ENCODE measurements at places on chromosomes 1 and 21. TPM values are rescaled to one million over a fixed set of nuclear protein-coding genes. Genes with fewer than 3 reads are reported as not detected.

DNA sequence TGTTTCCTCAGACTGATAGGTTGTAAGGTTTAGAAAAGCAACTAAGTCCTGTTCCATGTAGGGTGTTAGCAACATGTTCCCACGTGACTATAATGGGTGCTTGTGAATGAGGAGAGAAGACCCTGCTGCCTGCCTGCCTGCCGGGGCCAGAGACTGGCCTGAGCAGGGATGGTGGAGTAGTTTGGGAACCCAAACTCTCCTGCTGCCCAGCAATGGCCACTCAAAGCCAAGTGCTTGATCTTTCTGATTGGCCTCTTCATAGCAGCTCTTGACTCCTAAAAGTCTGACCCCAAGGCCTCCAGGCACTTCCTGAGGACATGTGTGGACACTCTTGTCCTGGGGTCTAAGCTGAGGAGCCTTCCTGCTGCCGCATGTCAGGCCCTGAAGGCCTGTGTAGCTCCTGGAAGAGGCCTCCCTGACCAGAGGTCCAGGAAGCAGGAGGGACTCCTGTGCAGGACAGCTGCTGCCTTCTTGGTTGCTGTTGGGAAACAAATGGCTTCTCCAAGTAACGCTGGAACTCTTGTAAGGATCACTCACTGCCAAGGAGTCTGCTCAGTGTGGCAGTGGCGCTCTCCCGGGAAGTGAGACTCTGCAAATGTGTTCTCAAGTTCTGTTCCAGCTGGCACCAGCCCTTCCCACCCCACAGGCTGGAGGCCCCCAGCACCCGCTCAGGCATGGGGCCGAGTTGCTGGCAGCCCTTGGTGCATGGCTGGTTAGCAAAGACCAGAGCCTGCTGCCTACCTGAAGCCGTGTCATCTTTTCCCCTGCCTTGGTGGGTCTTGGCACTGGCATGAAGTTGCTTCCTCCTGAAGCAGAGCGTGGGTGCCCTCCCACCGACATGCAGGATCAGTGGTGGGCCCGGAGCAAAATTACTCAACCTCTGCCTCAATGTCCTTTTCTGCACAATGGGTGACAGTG lies 35.5 kb downstream of the MAN1C1 start:
- H3K36me3 ChIP-seq, result no peaks in the 10 kb centered on the region
- H3K4me1 ChIP-seq, result peaks cover 11% of the 10 kb centered on the region
- no peak overlapping the region for H3K27ac ChIP-seq

GRCh38 chr1:90964444-90965035 lies 57.3 kb downstream of the ZNF644 start:
- peaks cover 38% of the 10 kb centered on the region for H3K4me1 ChIP-seq
- no peak overlapping the region for H3K27ac ChIP-seq
- no peak overlapping the region for H3K4me3 ChIP-seq
- H3K36me3 ChIP-seq, result no peaks in the 10 kb centered on the region
- no peaks in the 10 kb centered on the region for H3K27me3 ChIP-seq
- no peak for DNase-seq

GRCh38 chr1:157000686-157001085 lies 44.9 kb downstream of the ARHGEF11 start:
- H3K27me3 ChIP-seq, result peaks cover 8% of the 10 kb centered on the region
- H3K4me1 ChIP-seq, result no peaks in the 10 kb centered on the region
- no peak overlapping the region for H3K27ac ChIP-seq

DNA sequence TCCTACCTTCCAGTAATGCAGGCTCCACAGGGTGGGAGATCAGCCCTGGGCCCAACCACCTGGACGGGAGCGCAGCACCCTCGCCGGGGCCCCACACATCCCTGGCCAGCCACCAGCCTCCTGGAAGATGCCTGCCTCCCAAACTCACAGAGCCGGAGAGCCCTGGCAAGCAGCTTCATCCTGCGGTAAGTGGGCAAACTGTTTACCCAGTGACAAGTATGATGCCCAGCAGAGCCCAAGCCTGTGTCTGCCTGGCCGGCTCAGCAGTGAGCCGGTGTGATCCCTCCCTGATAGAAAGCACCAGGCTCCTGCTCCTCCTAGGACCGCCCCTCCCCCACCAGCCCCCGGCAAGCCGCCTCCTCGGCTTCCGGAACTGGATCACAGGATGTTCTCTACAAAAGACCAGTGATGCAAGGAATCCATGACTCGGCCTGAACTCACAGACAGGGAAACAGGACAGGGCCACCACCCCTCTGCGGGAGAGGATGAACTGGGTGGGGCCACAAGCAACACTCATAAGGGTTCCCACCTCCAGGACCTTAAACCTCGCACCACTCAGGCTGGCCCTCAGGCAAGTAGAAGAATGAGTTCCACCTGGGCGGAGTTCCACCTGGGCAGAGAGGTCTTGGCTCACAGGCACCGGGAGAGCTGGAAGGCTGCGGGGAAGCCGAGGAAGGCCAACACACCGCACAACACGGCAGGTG lies 7.9 kb downstream of the ACOT7 start:
- H3K27me3 ChIP-seq, result no peaks in the 10 kb centered on the region
- no peaks in the 10 kb centered on the region for H3K4me1 ChIP-seq
- DNase-seq, result no peak
- H3K36me3 ChIP-seq, result no peaks in the 10 kb centered on the region

DNA sequence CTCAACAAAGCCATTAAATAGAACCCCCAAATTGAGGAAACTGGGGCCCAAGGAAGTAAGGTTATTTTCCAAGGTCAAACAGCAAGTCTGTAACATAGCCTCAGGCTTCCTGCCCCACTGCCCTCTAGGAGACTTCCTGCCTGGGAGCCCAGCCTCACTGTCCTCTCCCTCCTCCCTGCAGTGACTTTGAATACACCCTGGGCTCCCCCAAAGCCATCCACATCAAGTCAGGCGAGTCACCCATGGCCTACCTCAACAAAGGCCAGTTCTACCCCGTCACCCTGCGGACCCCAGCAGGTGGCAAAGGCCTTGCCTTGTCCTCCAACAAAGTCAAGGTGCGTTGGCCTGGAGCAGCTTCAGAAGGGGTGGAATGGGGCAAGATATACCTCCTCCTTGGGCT lies 18.3 kb downstream of the GRHL3 start:
- H3K27me3 ChIP-seq, result no peaks in the 10 kb centered on the region
- no peaks in the 10 kb centered on the region for H3K4me1 ChIP-seq
- H3K27ac ChIP-seq, result no peak overlapping the region

DNA sequence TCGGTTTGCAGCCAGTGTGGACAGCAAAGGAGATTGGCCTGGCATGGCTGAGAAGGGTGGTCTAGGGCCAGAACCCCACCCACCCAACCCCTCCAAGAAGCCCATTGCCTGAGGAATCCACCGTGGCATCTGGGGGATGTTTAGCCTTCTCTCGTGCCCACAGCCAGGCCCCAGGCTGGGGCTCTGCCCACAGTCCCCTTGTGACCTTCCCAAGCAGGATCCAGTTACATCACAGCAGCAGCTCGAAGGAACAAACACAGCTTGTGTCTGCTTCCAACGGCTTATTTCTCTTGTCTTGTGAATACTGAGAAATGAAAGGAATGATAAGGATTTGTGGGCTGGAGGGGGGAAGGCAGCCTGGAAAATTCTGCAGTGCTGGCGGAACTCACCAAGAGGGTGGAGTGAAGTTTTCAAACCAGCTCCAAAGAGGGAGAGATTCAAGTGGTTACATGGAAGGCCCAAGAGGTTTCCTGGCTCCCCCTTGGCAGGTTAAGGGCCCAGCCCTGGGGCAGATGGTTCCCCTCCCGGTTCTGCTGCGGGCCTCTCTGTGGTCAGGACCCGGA lies 61.6 kb downstream of the DHRS3 start:
- no peaks in the 10 kb centered on the region for H3K4me1 ChIP-seq
- H3K4me3 ChIP-seq, result no peak overlapping the region
- no peaks in the 10 kb centered on the region for H3K27me3 ChIP-seq
- H3K36me3 ChIP-seq, result no peaks in the 10 kb centered on the region

DNA sequence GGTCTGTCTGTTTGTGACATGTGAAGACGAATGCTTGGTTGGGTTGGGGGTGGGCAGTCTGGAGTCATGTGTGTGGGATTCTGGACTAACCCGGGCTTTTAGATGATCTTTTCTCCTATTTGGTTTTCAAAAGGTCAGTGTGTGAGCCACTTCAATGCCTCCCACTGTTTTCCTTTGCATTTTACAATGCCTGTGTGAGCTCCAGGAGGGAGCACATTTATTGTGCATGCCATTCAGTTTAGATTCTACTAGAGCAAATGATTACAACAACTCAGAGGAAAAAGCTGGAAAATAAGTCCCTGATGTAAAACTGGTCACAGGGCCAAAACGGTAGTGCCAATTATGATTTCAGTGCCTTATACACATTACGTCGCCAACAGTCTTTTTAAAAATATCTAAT lies 90.9 kb downstream of the LYPLAL1 start:
- DNase-seq, result no peak
- H3K27ac ChIP-seq, result no peak overlapping the region
- no peaks in the 10 kb centered on the region for H3K4me1 ChIP-seq

- DNase-seq, result no peak
- H3K36me3 ChIP-seq, result no peaks in the 10 kb centered on the region
- no peak overlapping the region for H3K4me3 ChIP-seq
- peaks cover 13% of the 10 kb centered on the region for H3K4me1 ChIP-seq
- no peaks in the 10 kb centered on the region for H3K27me3 ChIP-seq
Observed at GRCh38 chr1:2502661-2503553, 23.5 kb downstream of the PANK4 start.

DNA sequence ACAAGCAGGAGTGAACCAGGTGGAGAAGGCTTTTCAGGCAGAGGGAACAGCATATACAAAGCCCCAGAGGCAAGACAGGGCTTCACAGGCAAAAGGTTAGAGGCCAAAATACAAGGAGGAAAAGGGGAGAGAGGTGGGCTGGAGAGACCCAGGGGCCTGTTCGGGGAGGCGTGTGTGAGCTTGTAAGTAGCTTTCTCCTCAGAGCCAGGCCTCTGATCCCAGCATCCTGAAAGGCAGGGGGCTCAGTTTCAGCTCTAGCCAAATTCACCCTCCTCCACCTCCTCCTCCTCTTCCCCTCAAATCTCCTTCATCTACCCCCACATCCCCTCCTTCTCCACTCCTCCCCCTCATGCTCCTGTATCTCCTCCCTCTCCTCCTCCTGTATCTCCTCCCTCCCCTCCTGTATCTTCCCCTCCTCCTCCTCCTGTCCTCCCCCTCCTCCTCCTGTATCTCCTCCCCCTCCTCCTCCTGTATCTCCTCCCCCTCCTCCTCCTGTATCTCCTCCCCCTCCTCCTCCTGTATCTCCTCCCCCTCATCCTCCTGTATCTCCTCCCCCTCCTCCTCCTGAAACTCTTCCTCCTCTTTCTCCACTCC lies 148.6 kb downstream of the ST6GALNAC5 start:
- no peaks in the 10 kb centered on the region for H3K36me3 ChIP-seq
- no peaks in the 10 kb centered on the region for H3K27me3 ChIP-seq
- DNase-seq, result no peak
- no peak overlapping the region for H3K27ac ChIP-seq
- no peak overlapping the region for H3K4me3 ChIP-seq

DNA sequence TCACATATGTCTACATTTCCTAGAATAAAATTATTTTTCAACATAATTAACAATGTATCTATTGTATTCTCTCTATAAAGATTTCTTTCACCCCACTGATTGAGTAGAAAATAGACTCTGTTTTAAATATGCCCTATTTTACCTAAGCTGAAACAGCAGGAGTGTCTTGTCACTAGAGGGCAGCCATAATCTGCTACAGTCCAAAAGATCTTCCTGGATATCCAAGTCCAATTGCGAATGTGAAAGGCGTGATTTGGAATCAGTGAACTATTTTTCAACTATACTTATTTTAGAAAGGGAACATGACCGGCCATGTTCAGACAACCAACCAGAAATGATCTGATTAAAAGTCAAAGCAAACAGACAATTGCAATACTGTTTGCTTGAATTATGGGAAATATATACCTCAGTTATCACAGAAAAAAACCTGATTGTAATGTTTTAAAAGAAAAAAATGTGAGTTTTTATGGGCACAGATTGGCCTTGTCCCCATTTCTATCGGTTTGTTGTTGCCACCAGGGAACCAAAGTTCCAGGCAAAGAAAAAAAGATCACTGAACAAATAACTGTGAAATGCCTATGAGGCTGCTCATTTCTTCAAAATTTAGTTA lies 1211.0 kb upstream of the ADGRL4 start:
- no peaks in the 10 kb centered on the region for H3K36me3 ChIP-seq
- DNase-seq, result no peak
- no peaks in the 10 kb centered on the region for H3K4me1 ChIP-seq
- no peaks in the 10 kb centered on the region for H3K27me3 ChIP-seq

DNA sequence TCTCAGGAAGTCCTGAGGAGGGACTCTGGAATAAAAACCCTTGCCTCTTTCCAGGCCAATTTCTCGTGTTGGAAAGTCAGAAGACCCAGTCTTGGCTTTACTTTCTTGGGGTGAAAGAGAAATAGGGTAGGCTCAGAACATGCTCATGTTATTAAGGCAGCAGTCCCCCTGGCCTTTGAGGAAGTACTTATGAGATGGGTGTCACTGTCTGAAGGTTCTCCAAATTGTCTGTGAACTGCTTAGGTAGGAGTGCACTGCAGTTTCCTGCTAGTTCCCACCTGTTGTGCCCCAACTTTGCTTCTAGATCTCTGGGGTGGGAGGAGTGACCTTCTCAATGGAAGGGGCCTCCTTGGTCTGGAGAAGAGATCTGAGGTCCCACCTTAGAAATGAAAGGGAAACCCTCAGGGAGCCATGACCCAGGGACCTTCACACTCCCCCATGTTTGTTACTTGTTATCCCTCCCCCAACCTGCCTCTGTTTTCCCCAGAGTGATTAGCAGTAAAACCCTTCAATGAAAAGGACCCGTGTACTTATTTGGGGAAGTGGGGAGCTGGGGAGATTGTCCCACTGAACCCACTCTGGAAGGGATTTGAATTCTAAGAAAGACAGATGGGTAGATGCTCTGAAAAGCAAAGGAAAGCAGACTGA lies 5.7 kb downstream of the ZNF691 start:
- no peaks in the 10 kb centered on the region for H3K27me3 ChIP-seq
- H3K36me3 ChIP-seq, result peaks cover 25% of the 10 kb centered on the region
- peaks cover 36% of the 10 kb centered on the region for H3K4me1 ChIP-seq
- DNase-seq, result no peak

GRCh38 chr1:165641231-165641987 lies 10.4 kb downstream of the MGST3 start:
- no peak for DNase-seq
- no peaks in the 10 kb centered on the region for H3K27me3 ChIP-seq
- H3K4me3 ChIP-seq, result no peak overlapping the region

DNA sequence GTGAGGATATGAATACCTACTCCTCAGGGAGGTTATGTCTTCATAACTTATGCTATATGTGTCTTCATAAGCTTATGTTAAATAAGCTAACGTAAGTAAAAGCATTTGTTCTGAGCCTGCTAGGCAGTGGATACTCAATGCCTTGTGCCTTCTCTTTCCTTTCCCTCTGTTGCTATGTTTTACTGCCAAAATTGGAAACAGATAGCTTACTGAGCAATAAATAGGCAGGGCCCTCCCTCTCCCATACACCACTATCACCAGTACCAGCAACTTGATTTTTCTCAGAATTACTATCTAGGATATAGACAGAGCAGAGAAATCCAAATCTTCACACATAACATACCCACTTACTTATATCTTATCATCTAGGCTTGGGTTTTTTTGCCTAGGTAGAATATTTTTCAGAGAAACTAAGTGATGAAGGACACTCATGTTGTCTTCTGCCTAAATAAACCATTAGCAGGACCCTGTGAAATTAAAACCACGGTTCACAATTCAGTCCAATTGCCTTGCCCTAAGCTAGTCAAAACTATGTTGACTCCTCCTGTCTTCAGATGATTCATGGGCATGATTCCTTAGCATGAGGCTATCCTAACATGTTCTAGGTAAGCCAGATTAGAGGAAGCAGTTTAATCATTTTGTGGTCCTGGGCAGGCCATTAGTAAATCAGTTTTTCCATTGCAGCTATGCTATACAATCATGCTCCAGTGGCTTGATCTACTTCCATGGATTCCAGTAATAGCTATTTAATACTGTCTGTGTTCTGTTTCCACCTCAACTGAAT lies 15.9 kb upstream of the LRRC8C start:
- H3K4me3 ChIP-seq, result no peak overlapping the region
- peaks cover 83% of the 10 kb centered on the region for H3K4me1 ChIP-seq
- no peaks in the 10 kb centered on the region for H3K27me3 ChIP-seq
- no peak for DNase-seq

The PRRC2C gene
- total RNA-seq, result 191 TPM

The ZNF678 gene
- 6.5 TPM for total RNA-seq

The VASH2 gene
- 0.57 TPM for total RNA-seq

All from activated CD4-positive, alpha-beta memory T cell treated with anti-CD3 and anti-CD28 coated beads for 36 hours (primary cell).